ENCODE measurements at places on chromosomes 5 and 9.

- DNase-seq = peak; percentile 12
Observed at GRCh38 chr5:98604721-98605425, 168.6 kb upstream of the RGMB start.

DNA sequence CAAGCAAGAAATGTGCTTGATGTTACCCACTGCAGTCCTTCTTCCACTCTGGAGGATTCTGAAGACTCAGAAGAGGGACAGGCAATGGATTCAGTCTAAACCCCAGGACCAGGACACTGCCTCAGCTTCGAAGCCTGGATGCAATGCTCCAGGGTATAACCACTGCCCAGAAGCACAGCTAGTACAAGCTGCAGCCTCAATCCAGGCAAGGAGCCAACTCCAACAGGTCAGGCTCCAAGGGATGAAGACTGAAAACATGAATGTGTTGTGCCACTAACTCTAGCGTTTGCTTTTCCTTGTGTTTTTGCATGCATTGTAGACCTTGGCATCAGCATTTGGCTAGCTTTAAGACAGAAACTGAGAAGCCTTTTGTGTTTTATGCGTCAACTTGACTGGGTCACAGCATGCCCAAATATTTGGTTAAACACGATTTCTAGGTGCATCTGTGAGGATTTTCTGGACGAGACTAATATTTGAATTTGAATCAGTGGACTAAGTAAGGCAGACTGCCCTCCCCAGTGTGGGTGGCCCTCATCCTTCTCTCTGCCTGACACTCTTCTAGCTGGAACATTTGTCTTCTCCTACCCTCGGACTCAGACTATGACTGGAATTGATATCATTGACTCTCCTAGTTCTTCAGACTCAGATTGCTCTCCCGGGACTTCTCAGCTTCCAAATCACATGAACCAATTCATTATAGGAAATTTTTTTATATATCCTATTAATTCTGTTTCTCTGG, 20.5 kb upstream of the GPX3 start:
- no peak for DNase-seq

GRCh38 chr9:87587864-87588263, 90.2 kb downstream of the DAPK1 start:
- DNase-seq = no peak

DNA sequence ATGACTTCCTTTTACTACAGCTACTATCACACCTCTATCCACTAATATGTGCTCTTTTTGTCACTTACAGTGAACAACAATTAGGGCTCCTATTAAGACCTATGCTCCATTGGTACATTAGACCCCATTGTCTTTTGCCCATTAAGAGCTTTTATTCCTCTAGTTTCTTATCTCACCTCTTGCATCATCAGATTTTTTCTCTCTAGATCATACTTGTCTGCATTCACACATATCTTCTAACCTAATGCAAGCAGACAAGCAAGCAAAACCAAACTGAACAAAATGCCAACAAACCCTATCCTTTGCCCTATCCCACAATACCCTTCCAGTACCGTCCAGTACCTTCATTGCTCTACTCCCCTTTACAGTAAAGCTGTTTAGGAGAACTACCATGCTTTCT, 10.1 kb upstream of the RBM27 start:
- DNase-seq = no peak

DNA sequence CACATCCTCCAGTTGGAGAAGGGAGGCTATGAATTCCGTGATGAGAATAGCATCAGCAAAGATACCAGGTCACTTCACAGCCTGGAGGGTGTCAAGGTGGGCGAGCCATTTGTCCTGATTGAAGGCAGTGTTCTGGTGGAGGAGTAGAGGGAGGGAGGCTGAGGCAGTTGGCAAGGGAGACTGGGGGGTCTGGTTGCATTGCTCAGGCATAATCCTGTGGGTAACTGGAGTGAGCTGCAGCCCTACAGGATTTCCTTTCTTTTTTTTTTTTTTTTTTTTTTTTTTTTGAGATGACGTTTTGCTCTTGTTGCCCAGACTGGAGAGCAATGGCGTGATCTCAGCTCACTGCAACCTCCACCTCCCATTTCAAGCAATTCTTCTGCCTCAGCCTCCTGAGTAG, 223.9 kb upstream of the KLF4 start:
- no peak for DNase-seq

DNA sequence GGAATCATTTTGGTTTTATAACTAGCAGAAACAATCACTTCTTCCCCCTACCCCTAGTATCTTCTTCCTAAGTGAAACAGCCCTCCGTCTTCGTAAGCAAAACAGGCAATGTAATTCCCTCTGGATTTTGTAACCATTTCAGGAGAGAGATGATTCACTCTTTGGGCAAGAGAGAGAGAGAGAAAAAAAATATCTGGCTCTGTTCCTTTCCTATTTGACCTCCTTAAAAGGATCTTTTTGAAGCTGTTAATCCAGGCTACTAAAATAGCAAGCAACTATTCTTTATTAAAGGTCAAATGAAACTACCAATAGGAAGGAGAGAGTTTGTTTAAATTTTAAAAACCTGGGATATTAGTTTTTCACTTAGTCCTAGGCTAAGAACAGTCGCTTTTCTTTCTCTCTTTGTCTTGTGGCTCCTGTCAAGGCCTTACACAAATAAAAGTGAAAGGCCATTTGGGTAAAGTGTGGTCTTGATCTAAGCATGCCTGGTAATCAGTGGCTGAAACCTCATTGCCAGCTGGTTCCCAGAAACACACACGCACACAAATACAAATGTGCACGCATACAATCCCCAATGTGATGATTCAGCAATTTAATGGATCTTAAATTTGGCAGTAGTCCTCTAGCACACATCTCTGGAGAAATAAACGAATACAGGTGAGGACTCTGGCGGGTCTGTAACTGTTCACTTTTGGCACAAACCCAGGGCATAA, 70.2 kb downstream of the PRUNE2 start:
- no peak for DNase-seq

DNA sequence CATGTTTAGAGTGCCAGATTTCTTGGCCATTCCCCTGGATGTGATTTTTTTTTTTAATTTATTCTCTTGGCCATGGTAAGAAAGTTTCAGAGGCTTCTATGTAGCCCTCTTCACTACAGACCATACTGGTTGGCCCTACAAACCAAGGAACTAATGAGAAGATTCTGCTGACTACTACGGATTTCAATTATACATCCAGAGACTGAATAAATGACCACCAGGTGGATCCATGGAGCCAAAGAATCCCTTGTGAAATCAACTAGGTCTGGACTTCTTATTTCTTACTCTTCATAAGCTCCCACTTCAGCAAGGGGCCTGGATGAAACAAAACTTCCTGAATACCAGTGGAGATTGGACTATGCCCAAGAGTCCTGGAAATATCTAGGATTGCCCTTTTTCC, 27.6 kb downstream of the ZNF622 start:
- DNase-seq = no peak

GRCh38 chr9:127104581-127105311, 17.7 kb downstream of the ANGPTL2 start:
- no peak for DNase-seq

GRCh38 chr5:159183247-159183646, 26.1 kb downstream of the RNF145 start:
- no peak for DNase-seq

GRCh38 chr5:40405230-40405629, 274.5 kb upstream of the PTGER4 start:
- DNase-seq = no peak

- no peak for DNase-seq
Observed at GRCh38 chr5:62450259-62450658, 37.7 kb downstream of the IPO11 start.

DNA sequence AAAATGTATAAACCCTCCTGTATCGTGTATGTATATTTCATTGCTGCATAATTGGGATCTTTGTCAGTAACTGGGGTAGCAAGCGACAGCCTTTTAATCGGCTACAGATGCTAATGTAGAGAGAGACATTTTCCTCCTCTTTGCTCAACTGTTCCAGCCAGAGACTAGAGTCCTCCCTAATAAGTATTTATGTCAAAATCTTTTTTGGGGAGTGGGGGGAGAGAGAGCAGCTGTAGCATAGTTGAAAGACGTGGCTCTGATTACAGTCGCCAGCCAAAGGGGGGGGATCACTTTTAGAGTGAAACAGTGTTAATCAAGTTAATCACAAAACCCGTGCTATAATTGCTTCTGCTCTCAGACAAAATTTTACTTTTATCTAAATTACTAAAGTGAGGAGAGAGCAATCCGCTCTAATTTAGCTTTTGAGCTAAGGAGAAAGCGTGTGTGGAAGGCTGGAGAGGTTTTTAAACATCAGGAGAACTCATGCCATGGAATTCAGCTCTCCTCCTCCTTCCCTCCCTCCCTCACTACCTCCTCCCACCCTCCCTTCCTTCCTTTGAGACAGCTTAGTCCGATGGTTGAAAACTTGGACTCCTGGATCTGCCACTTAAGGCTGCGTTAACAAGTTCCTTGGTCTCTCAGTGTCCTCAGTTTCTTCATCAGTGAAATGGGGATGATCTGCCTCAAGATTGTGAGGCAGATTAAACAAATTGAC, 87.3 kb upstream of the ZNF618 start:
- DNase-seq = no peak

- DNase-seq = no peak
Observed at GRCh38 chr9:24479361-24480059, 66.2 kb downstream of the IZUMO3 start.

DNA sequence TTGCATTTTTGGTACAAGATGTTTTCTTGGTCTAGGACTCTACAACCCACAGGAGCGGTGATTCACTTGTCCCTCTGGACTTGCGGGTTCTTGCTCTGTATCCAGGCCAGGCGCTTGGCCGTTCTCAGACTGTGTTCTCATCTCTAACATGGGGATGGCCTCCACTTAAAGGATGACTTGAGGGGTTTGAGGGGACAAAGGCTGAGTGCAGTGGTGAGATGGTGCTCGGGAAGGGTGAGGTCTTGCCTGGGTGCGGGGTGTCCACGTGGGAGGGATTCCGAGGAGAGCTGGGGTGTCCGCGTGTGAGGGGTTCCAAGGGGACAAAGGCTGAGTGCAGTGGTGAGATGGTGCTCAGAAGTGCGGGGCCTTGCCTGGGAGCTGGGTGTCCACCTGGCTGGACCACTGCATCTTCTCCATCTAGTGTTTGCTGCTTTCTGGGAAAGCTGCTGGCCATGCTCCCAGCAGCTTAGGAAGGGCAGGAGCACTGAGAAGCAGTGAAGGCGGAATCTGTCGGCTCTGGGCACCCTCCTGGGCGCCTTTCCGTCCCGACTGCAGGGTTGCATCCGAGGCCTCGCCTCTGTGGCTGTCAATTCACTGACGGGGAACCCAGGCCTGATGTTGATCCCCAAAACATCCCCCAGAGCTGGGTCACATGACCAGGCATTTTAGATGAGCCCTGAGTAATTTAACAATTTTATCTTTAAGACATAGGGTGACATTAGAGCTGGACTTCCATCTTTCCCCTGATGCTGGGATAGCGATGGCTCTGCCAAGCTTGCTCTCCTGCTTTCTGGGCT, 280.5 kb upstream of the IRX4 start:
- DNase-seq = no peak

- DNase-seq = no peak
Observed at GRCh38 chr9:121538221-121538620, 38.6 kb upstream of the GGTA1 start.

DNA sequence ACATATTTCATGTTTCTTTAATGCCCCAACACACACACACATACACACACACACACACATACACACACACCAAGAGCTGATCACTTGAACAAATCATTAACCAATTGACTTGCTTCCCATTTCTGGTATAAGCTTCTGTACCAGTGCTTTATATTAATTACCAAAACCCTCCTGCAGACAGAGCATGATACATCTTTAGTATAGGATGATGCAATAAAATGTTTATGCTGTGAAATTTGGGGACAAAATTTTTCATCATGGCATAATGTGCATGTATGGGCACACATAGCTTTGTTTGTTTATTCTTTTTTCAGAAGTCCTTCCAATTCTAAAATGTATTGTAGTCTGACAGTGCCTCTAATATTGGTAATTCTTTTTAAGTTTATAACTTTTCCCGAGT, 34.5 kb downstream of the SLC1A3 start:
- DNase-seq = no peak

- DNase-seq = no peak
Observed at GRCh38 chr5:14488709-14489108, 92.9 kb upstream of the OTULINL start.

DNA sequence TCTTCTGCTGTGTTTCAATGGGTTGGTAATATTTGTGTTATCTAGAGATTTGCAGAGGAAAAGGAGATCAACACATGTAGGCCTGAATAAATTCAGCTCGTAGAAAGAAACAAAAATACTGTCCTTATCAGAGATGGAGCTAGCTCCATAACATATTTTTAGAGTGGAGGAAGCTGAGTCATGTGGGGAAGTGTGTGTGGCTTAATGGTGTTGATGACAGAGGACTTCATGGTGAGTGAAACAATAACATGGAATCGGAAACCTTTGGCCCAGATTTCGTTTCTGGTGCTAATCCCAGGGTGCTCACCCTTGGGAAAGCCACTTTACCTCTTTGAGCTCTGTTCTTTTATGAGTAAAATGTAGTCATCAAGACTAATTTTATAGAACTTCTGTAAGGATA, 825.0 kb downstream of the TLR4 start:
- DNase-seq = no peak

GRCh38 chr5:159310511-159310910, 19.8 kb downstream of the IL12B start:
- peak; percentile 60 for DNase-seq

- DNase-seq = no peak
Observed at GRCh38 chr9:38255599-38255998, 136.9 kb upstream of the ALDH1B1 start.

- peak; percentile 42 for DNase-seq
Observed at GRCh38 chr5:115842952-115843351, 1.2 kb downstream of the AP3S1 start.

- no peak for DNase-seq
Observed at GRCh38 chr5:107783551-107783950, 112.8 kb upstream of the EFNA5 start.

DNA sequence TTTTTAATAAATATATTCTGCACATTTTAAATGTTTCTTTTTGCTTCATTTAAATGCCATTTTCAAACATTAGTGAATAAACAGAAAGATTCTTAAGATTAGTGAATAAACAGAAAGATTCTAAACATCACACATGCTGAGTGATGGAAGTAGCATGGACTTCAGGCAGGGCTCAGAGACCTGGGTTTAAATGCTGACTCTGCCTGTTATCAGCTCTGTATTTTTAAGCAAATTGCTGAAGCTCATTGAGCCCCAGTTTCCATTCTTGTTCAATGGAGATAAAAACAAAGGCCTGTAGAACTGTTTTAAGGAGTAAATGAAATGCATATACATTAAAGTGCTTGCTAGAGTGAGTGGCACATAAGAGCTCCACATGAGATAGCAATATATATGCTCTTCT, 8.1 kb upstream of the LVRN start:
- no peak for DNase-seq

DNA sequence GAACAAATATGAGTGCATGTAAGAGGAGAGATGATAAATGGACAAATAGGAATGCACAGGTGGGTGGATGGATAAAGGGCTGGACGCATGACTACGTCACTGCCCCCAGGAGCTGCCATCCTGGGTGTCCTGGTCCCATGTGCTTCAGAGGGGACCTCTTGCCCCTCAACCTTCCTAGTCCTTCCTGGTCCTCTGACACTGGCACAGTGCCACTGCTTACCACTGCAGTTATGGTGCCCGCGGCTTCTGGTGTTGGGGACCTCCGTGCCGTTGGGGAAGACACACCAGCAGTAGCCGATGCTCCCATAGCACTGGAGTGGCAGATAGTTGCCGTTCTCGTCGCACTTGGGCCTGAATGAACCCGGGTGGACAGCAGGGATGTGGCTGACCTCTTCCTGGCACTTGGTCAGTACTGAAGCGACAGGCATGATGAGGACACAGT, 9.8 kb downstream of the CD74 start:
- no peak for DNase-seq

All from NCI-H1417 (cell line).